Left ventricle myocardium inferior (tissue), 1 donor: ENCODE measurements at places on chromosomes 11 and 22. TPM values are rescaled to one million over a fixed set of nuclear protein-coding genes. Genes with fewer than 3 reads are reported as not detected.

DNA sequence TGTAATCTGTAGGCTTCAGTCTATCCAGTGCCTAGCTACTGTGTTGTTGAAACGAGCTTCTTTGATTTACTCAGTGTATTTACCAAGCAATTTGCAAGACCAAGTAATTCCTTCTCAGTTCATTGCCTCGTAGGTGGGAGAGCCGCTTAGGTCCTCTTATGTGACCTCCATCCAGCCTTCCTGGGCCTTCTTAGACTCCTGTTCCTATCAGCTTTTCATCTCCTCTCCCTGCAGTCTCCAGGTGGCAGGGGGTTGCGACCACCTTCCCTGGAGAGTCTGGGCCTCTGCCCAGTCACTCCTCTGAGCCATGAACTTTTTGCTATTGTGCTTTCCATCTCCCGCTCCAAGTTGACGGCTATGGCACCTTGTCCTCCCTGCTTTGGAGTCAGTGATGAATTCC is 251.8 kb downstream of the KIRREL3 start:
- DNase-seq = no peak

- DNase-seq = no peak
Observed at GRCh38 chr11:60056349-60056969, at the start of gene MS4A3. MS4A3 (plus strand) TSS chr11:60056665; CDS start chr11:60061161, 4,496 bp downstream.

GRCh38 chr11:4393858-4394223 is 339 bp upstream of the TRIM21 start:
- DNase-seq = no peak

DNA sequence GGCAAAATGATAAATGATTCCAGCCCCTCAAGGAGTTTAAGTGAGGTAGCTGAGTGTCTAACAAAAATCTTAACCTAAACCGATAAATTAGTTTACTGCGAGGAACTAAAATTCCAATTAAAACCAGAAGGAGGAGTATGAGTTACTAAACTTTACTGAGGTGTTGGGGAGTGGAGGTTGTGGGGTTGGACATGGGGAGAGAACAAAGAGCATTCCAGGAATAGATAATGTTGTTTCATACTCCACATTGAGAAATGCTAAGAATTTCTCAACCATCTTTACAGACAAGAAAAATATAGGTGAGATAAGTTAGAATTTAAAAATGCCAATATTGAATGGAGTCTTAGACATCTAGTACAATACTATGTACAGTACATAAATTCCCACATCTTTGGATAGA is 488.6 kb downstream of the METTL15 start:
- DNase-seq = no peak

GRCh38 chr22:48934446-48934845 is 893.2 kb downstream of the BRD1 start:
- DNase-seq = no peak

- no peak for DNase-seq
Observed at GRCh38 chr11:70547386-70547785, 149.1 kb downstream of the CTTN start.

DNA sequence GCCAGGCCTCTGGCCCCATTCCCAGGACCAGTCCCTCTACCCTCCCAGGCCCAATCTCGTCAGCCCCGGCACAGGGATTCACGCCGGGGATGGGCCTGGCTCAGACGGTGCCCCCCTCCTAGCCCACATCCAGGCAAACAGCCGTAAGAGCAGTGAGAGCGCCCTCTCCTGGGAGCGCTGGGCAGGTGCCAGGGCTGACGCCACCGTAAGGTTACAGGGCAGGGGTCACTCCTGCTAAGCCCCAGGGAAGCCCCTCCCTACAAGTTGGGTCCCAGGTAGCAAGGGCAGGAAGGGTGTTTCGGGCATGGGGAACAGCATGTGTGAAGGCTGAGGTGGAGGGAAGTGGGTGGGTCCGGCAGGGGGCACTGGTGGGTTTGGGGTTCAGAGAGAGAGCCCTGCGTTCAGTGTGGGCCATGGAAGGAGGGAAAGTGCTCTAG is 19.2 kb upstream of the PPARA start:
- no peak for DNase-seq

DNA sequence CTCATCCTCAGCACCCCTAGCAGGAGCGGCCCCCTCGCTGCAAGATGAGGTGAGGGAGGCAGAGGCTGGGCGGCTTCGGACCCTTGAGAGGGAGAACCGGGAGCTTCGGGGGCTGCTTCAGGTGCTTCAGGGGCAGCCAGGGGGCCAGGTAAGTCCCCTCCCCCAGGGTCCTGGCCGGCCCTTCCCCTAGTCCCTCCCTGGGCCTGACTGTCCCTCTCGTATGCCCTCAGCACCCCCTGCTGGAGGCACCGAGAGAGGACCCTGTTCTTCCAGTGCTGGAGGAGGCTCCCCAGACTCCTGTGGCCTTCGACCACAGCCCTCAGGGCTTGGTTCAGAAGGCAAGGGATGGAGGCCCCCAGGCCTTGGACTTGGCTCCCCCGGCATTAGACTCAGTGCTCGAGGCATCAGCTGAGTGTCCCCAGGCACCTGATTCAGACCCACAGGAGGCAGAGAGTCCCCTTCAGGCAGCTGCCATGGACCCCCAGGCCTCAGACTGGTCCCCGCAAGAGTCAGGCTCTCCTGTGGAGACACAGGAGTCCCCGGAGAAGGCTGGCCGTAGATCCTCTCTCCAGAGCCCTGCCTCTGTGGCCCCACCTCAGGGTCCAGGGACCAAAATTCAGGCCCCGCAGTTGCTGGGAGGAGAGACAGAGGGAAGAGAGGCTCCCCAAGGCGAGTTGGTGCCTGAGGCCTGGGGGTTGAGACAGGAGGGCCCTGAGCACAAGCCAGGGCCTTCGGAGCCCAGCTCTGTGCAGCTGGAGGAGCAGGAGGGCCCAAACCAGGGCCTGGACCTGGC is 4.0 kb downstream of the CCDC88B start:
- no peak for DNase-seq

GRCh38 chr11:14409891-14410290 is 50.9 kb upstream of the RRAS2 start:
- no peak for DNase-seq

- no peak for DNase-seq
Observed at GRCh38 chr22:31199187-31199586, 12.9 kb upstream of the LIMK2 start.

DNA sequence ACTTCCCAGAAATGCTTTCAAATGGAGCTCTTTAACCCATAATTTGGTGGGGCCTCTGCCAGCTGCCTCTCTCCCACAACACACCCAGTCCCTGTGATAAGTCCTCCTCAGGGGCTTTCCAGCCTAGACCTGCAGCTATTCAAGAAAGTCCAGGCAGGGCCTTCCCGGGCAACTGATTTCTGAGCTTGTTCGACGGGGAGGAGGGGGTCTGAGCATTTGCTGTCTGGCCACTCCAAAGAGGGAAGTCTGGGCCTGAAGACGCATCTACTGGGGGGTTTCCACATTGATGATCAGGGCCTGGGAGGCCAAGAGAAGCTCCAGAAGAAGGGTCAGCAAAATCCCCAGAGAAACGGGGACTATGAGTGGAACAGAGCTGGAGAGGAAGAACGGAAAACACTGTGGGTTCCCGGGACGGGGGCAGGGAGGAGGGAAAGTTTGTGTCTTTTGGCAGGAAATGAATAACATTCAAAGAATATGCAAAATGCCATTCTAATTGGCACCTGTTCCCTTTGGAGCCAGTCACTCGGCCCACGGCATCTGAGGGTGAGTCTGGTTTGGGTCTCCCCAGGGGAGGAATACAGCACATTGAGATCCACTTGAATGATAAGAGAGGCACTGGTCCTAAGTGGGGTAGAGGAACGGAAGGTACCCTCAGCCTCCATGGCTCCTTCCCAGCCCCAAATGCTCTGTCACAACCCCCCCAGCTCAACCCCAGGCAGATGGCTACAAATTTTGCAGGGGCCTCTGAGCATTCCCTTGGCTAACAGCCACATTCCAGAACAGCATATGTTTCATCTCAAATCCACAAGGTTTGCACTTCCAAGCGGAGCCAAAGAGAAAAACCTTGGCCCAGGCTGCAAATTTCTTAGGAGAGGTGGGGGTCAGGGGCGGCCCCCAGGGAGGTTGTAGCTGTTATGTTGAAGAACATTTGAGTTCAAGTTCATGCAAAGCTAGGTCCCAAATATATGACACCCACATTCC is 72.0 kb downstream of the RPUSD4 start:
- DNase-seq = peak; percentile 53

- DNase-seq = peak; percentile 53
Observed at GRCh38 chr11:46529095-46529905, 64.5 kb downstream of the AMBRA1 start.

GRCh38 chr22:38951734-38952133 is 5.7 kb upstream of the APOBEC3A start:
- no peak for DNase-seq

DNA sequence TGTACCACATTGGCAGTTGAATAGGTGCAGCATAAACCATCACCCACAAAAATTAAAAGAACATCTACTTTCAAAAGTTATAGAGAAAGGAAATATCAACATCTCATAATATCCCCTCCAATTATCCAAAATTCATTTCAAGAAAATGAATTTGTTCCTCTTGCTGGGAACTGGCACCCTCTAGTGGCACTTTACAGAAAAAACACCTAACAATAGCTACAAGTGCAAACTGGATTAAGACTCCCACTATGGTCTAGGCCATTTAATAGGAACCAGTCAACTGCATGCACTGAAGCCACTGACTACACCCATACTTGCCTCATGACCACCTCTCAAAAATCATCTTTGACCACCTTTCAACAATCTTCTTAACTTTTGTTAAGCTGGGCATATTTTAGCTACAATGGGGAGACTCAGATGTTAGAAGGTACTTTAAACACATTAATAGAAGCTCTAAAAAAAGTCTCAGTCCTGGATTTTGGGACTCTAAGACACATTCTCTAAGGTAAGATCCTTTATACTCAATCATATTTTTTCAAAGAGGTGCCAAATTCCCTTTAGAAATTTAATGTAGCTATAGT is 17.3 kb downstream of the TRAF6 start:
- DNase-seq = no peak

GRCh38 chr11:1230456-1231395 is 7.9 kb downstream of the MUC5B start:
- no peak for DNase-seq

DNA sequence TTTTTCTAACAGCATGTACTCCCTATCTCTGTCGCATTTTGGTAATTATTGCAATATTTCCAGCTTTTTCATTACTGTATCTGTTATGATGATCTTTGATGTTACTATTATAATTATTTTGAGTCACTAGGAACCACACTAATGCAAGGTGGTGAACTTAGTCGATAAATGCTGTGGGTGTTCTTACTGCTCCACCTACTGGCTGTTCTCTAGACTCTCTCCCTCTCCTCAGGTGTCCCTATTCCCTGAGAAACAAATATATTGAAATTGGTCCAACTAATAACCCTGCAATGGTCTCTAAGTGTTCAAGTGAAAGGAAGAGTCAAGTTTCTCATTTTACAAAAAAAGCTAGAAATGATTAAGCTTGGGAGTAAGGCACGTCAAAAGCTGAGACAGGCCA is 10.5 kb downstream of the ARL14EP start:
- no peak for DNase-seq

- DNase-seq = no peak
Observed at GRCh38 chr11:13942971-13943381, 19.5 kb upstream of the SPON1 start.

GRCh38 chr11:33344611-33345010 is 87.4 kb downstream of the HIPK3 start:
- no peak for DNase-seq

GRCh38 chr11:26948881-26949280 is 45.0 kb upstream of the FIBIN start:
- DNase-seq = no peak

GRCh38 chr11:70834984-70835560 is 417.3 kb downstream of the SHANK2 start:
- DNase-seq = no peak

GRCh38 chr22:37425800-37426705 is 1.2 kb downstream of the ELFN2 start:
- no peak for DNase-seq

DNA sequence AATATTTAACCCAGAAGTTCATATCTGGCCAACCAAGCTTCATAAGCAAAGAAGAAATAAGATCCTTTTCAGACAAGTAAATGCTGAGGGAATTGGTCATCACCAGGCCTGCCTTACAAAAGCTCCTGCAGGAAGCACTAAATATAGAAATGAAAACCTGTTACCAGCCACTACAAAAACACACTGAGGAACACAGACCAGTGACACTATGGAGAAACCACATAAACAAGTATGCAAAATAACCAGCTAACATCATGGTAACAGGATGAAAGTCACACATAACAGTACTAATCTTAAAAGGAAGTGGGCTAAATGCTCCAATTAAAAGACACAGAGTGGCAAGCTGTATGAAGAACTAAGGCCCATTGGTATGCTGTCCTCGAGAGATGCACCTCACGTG is 311.4 kb downstream of the DYNC2H1 start:
- no peak for DNase-seq

GRCh38 chr11:118232659-118233058 is 7.8 kb upstream of the JAML start:
- DNase-seq = no peak

DNA sequence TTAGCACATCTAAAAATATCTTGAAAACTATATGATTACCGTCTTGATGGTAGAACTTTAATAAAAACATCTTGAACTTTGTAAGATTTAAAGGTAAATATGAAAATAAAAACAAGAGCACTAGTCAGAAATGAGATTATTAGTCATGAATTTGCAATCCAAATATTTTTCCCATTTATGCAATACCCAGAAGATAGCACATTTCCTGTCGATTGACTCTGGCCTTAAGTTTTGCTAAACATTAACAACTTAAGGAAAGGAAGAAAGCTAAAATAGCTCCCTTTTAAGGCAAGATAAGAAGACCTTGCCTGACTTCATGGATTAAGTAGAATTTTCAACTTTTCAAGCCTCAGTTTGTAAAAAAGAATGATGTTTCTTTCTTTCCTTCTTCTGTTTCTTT is 1374.7 kb upstream of the RAG2 start:
- no peak for DNase-seq

- no peak for DNase-seq
Observed at GRCh38 chr11:118318581-118319336, 14.2 kb downstream of the CD3E start.

Gene SCGB1C1
- total RNA-seq = not detected

Gene SOX6
- 20.2 TPM for total RNA-seq

Gene PGA5
- not detected for total RNA-seq

Gene TESMIN
- 0.52 TPM for total RNA-seq

Gene EFCAB6
- total RNA-seq = 1.8 TPM

Gene MYOD1
- not detected for total RNA-seq

Gene PANX2
- total RNA-seq = 0.58 TPM

Gene GGT5
- 21.1 TPM for total RNA-seq

Gene KCNJ1
- total RNA-seq = not detected

Gene INS
- not detected for total RNA-seq

Gene MMP11
- 16.9 TPM for total RNA-seq

Gene MMP12
- not detected for total RNA-seq

Gene OR8G5
- total RNA-seq = not detected
